ENCODE measurements at places on chromosomes 4 and X.

DNA sequence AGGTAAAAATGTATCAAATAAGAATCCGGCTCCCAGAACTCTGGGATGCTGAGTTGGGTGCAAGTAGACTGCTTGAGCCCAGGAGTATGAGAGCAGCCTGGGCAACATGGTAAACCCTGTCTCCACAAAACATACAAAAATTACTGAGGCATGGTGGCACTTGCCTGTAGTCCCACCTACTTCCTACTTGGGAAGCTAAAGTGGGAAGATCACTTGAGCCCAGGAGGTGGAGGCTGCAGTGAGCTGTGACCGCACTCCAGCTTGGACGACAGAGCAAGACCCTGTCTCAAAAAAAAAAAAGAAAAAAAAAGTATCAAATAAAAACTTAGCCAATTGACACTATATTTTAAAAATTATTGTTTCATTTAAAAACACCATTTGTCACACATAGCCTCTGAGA, 84.4 kb downstream of the FBXW7 start:
- DNase-seq: no peak

- DNase-seq: no peak
Measured at GRCh38 chr4:33037464-33037863, 2317.3 kb downstream of the PCDH7 start.

DNA sequence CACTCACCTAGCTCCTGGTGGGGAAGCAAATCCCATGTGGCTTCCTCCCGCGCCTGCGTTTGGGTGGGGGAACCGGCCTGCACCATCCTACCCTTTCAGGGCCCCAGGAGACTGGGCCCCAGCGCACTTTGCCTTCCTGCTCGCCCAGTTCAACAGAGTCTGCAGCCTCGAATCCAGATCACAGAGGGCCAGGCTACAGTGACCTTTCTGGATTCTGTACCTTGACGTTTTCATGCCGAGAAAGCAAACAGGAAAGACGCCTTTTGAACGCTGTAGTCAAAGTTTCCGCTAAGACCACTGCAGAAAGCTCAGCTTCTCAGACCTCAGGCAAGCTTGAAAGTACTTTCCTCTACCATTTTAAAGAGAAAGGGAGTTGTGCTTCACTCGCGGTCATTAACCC, 7.4 kb upstream of the BEND2 start:
- no peak for DNase-seq

- no peak for DNase-seq
Measured at GRCh38 chrX:16479206-16479869, 170.6 kb upstream of the S100G start.

- DNase-seq: no peak
Measured at GRCh38 chr4:180394730-180395129, 1848.5 kb upstream of the TENM3 start.

DNA sequence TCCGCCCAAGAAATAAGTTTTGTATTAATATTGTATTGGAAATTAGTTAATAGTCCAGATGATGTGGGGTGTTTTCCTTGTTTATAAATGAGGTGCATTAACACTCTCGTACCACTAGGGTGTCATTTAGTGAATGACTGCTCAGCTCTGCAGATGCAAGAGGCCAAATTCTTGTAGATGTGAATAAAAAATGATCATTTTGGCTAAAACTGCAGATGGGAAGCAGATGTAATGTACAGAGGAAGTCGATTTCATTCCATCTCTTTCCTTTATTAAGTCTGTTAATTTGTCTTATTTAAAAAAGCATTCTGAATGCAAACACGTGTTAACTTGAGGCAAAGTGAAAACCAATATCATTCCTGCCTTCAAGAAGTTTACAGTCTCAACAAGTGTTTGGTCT, 108.1 kb downstream of the DHX15 start:
- DNase-seq: no peak

GRCh38 chr4:170729236-170729635, 639.5 kb upstream of the AADAT start:
- no peak for DNase-seq

GRCh38 chr4:23455456-23456158, 434.2 kb downstream of the PPARGC1A start:
- DNase-seq: peak; percentile 13

DNA sequence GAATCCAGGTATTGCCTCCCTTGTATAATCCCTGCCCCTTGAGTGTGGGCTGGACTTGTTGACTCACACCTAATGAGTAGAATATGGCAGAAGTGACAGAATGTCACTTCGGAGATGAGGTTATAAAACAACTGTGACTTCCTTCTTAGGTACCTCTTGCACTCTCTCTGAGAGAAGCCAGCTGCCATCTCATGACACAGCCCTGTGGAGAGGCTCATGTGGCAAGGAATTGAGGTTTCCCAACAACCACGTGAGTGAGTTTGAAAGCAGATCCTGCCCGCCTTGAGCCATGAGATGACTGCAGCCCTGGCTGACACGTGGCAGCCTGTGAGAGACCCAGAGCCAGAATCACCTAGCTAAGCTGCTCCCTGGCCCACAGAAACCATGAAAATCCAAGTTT, 13.5 kb downstream of the ASB11 start:
- DNase-seq: no peak

GRCh38 chrX:153857348-153857903, 27.1 kb upstream of the PDZD4 start:
- DNase-seq: no peak

GRCh38 chr4:152356428-152357034, 179.4 kb downstream of the FBXW7 start:
- DNase-seq: no peak

- DNase-seq: no peak
Measured at GRCh38 chr4:122234686-122235085, 82.6 kb downstream of the BLTP1 start.

GRCh38 chr4:125750399-125750798, 435.6 kb downstream of the FAT4 start:
- DNase-seq: no peak

DNA sequence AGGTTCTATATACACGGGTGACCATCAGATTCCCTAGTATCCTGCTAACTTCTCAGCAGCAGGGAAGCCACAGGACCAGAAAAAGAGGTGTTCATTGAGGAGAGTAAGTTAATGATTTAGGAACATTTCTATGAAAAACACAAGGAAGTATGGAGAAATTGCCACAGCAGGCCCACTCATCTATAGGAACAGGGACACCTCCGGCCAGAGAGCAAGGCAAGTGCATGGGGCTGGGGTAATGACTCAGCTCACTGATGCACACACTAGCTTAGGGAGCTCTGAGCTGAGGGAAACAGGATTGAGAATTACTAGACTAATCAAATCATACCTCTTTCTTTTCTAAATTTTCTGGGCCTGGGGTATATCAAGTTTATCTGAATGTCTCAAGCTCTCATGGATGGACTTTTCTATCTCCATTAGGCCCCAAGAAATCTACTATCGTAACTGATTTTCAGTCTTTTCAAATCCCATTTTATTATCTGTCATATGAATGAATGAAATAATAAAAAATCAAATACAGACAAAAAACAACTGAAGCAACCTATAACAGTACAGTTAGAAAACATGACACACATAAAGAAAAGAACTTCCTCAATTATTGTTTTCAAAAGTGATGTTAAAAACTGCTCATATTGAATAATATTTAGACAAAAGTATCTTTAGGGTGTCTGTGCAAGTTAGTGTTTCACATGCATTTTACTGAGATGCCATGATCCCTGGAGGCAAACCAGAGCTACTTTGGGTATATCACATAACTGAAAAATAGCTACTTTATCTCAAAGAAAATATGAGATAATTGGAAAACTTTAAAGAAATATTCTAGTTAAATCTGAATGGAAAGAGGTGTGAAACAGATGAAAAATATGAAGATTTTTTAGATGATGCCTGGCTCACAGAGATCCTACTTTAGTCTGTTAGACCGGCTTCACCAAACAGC, 89.8 kb downstream of the FBXO8 start:
- DNase-seq: no peak

DNA sequence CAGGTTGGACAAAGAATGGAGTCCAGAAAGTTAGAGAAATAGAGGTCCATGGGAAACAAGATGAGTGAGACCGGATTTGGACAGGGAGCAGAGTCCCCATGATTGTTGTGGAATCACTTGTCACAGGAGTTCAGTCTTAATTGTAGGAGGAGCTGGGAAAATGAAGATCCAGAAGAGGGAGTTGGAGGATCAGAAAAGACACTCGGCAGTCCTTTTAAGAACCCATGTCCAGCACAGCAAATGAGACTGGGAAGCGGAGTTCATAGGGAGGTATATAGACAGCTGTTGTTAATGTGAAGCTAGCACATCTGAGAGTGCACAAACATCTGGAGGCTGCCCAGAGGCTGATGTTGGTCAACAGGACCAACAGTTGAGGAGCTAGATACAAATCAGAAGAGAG, 111.4 kb upstream of the RXFP1 start:
- DNase-seq: peak; percentile 16

- no peak for DNase-seq
Measured at GRCh38 chr4:54581807-54582206, 76.0 kb upstream of the KIT start.

- DNase-seq: no peak
Measured at GRCh38 chr4:26842911-26843310, 17.7 kb upstream of the STIM2 start.

DNA sequence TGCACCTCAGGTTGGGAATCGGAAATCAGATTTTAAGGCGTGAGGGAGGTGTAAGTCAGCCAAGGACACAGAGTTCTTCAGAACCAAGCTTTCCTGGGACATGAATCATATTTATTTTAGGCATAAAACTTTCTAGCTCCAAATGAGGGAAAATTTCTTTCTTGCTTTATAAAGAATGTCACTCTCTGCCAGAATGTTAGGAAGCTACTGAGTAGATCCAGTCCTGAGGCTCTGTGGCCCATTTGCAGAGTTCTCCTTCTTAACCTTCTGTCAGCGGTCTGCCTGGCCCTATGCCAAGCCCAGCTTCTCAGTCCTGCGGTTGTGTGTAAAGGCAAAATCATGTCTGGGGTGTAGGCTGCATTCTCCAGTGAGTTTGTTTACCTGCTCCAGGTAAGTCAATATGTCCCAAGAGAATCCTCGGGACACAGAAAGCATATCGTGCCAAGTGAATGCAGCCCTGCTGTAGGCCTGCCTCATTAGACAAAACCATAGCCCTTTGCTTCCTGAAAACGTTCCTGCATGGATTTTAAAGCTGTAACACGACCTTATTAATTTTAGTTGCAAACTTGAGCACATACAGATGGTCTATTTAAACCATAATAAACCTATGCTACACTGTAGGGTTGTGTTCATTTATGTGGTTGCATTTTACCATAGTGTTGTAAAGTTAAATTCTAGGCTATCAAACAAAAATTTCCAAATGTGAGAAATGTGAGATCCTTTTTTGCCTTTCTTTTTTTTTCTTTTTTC, 29.2 kb upstream of the CCNI start:
- DNase-seq: no peak

DNA sequence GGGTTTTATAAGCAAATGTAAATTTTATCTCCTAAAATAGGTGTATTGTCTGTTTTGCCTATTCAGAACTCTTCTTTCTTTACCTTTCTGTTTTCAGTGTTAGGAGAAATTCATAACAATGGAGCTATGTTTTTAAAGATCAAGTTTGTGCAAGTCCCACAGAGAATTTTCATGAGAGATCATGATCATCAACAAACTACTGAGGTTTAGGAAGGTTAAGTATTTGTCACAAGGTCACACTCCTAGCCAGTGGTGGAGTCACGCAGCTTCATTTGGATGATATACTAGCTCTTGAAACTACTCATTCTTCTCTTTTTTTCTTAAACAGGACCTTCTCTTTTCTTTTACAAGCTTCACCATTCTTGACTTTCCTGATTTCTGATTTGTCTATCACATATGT, 892.6 kb upstream of the FRG1 start:
- no peak for DNase-seq

GRCh38 chrX:45771560-45772340, 571.1 kb upstream of the DIPK2B start:
- no peak for DNase-seq

- no peak for DNase-seq
Measured at GRCh38 chrX:27626066-27626465, 35.9 kb downstream of the DCAF8L2 start.

- no peak for DNase-seq
Measured at GRCh38 chrX:28010875-28011274, 29.6 kb upstream of the DCAF8L1 start.

DNA sequence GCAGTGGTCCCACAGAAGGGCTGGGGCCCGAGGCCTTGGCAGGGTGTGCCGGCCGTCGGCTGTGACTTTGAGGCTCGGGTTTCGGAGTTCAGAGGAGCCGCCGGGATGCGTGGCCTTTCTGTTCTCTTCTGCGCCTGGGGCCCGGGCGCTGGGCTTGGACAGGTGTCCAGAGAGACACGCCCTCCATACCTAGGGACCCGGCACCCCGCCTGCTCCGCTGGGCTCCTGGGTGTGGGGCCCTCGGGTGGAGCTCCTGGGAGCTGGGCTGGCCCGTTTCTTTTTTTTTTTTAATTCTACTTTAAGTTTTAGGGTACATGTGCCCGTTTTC, 11.3 kb downstream of the FGFRL1 start:
- no peak for DNase-seq

GRCh38 chr4:3803475-3803847, 37.3 kb downstream of the ADRA2C start:
- no peak for DNase-seq

- DNase-seq: no peak
Measured at GRCh38 chrX:41449131-41449530, 2.0 kb downstream of the NYX start.

- no peak for DNase-seq
Measured at GRCh38 chr4:184270808-184271413, 53.2 kb upstream of the ENPP6 start.

DNA sequence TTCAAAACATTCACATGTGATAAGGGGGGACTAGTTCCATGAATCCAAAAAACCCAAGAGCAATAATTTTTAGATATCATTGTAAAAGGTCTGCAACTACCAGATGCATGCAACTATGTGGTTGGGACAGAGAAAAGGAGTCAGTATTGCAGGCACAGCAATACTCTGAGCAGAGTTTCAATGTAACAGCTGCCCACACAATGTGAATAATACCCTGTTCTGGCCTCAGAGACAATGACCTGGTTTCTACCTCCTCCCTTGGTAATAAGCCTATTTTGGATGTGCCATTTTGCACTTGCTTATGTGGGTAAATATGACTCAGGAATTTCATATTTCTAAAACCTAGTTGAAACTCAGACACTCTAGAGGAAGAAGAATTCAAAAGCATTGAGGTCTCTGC, 194.8 kb upstream of the RASGEF1B start:
- DNase-seq: no peak

- no peak for DNase-seq
Measured at GRCh38 chr4:147760695-147761094, 28.8 kb downstream of the ARHGAP10 start.
